Fibroblast of upper back skin (primary cell): ENCODE measurements at places on chromosomes 7 and 10.

GRCh38 chr10:27245836-27246235 lies 5.2 kb upstream of the ACBD5 start:
- no peak for DNase-seq

GRCh38 chr7:102883098-102883860 lies 29.5 kb upstream of the LRRC17 start:
- DNase-seq: peak; percentile 66

DNA sequence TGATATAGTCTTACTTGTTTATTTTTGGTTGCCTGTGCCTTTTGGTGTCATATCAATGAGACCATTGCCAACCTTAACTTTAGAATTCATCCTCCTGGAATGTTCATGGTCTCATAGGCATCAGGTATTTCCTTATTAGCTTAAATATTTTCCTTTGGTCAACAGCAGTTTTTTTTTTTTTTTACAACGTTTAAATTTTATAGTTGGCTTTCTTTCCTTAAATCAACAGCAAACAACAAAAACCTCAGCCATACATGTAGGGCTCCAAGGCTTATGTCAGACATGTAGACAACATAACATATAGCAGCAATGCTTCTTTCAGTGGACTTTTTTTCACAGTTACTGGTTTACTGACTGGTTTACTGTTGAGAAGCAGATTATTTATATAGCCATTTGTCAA lies 22.7 kb downstream of the ENTPD7 start:
- no peak for DNase-seq

DNA sequence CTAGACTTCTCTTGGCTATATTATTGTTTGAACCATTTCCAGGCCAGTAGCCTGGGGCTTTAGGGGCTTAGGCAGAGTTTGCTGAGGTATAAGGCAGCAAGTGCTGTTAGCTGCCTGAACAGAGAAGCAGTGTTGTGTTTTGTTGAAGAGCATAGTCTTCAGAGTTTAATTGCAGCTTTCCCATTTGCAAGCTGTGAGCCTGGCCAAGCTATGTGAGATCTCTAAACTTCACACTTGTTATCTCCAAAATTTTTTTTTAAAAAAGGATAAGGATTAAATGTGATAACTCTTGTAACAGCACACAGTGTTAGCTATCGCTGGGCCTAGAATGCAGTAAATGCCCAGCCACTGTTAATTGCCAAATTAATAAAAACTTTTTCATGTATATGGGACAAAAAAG lies 782.4 kb downstream of the REEP3 start:
- no peak for DNase-seq

DNA sequence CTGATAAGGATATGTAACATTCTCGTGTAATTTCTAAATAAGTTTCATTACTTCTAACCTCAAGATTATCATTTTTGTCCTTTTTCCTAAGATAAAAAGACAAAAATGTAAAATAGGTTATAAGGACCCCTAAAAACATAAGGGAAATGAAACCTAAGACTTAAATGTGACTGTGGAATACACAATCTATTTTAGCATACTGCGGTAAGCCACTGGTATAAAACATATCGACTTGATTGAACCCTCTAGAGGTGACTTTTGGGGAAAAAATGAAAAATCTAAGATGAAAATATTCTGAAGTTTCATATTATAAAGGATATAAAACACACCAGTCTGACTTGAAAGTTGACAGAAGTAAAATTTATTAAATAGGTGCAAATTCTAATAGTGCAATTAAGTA lies 1.9 kb downstream of the NAMPT start:
- no peak for DNase-seq

DNA sequence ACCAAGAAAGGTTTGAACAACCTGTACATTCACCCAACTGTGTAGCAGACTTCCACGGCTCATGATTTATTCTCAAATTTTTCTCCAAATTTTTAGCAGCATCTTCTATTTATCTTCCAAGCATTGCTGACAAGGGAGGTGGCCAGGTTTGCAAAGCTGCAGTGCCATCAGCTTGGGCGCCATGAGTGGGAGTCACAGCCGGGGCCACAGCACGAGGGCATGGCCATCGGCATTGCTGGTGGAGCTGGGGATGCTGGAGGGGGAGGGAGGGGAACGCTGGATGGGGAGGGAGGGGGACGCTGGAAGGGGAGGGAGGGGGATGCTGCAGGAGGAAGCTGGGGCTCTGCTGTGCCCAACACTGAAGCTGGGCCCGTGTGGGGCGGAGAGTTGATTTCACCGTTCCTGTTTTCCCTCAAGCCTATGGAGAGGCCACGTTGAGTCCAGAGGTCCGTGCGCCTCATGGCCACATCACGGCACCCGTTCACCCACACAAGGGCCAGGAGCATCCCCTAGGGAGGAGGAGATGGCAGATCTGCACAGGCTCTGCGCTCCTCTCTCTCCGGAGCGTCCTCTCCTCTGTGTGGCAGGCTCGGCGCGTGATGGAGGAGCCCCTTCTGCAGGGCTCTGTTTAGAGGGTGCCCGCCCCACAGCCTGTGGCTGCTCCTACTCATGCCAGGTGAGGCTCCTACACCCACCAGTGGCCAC lies 520.2 kb downstream of the DNAJB6 start:
- no peak for DNase-seq
